GM12892 (cell line): ENCODE measurements at places on chromosomes 1 and 21.

GRCh38 chr1:23528250-23528978 lies 2.6 kb downstream of the E2F2 start:
- DNase-seq: peak; percentile 63

DNA sequence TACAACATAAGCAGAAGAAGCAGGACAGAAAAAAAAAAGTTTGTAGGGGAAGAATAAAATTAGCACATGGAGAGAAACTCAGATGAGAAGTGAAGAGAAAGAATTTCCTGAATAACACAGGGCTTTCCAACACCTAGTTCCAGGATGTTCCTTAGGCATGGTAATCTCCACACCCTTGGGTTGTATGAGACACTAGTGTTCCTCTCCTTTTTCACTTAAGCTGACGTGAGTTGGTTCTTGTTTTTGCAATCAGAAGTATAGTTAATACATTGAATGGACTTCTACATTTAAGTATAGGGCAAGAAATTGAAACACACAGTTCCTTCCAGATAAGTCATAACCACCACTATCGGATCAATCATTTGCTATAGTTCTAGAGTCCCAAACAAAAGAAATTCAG lies 51.0 kb downstream of the LPAR3 start:
- no peak for DNase-seq

- no peak for DNase-seq
These were observed 23.1 kb downstream of the HSD11B1 start for GRCh38 chr1:209727785-209728184.

DNA sequence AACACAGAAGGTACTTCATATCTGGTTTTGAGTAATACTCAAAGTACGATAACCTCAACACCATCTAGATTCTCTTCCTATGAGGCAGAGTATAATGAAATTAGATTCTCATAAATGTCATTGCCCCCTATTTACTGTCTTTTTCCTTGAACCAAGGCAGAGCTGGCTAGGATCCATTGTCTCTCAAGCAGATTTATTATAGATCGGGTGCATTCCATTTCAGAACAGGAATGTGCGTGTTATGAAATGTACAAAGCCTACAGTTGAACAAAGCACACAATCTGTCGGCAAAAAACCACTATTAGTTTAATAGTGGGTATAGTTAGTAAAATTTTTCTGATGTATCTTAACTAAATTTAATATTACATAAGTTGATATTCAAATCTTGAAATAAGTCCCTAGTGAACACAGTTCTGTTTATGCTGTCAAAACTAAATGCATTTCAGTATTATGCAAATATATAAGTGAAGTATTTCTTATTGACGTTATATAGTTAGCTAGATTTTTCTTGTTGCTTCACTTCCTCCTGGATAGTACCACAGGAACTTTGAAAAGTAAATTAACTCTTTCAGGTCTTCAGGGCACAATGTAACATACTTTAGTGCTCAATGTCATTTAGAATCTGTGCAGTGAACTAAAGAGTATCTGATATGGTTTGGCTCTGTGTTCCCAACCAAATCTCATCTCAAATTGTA lies 92.1 kb downstream of the DDAH1 start:
- DNase-seq: no peak

GRCh38 chr1:24544239-24544638 lies 11.6 kb upstream of the NCMAP start:
- DNase-seq: no peak

- DNase-seq: no peak
These were observed 66.5 kb downstream of the TSEN15 start for GRCh38 chr1:184118046-184118445.

DNA sequence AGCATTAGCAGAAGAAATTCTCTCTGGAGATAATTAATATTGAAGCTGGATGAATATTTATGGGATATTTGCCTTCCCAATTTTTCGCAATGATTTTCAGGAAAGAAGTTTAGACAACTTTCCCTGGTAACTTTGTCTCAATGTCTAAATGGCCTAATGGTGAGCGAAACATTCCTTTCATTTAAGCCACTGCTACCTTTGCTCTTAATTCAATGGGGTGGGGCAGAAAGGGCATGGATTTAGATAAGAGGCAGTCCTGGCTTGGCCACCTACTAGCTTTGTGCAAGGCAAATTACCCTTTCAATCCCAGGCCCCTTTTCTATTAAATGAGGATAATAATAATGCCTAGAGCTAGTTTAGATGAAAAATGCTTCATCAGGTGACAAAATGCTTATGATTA lies 27.1 kb upstream of the LYST start:
- no peak for DNase-seq

DNA sequence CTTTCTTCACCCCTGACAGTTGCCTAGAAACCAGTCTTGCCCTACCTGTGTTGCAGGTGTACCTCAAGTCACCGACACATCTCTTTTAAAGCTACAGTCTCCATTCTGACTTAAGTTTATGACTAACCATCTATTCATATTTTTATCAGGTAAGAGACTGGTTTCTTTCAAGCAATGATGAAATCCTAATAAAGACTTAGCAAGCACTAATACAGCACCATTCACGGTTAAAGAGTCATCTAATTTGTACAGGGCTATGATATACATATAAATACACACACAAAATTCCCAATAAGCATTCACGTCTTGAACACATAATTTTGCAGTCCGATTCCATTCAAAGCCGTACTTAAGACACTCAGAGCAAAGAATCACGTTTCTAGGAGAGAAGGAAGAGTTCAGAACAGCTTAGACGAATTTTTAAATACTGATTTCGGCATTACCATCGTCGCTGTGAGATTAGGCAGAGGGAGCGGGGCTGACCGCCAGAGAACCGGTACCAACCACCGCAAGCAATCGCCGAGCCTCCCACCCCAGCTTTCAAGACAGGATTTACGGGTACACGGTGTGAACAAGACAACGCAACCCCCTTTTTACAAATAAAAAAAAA lies 943 bp downstream of the ERRFI1 start:
- DNase-seq: no peak

DNA sequence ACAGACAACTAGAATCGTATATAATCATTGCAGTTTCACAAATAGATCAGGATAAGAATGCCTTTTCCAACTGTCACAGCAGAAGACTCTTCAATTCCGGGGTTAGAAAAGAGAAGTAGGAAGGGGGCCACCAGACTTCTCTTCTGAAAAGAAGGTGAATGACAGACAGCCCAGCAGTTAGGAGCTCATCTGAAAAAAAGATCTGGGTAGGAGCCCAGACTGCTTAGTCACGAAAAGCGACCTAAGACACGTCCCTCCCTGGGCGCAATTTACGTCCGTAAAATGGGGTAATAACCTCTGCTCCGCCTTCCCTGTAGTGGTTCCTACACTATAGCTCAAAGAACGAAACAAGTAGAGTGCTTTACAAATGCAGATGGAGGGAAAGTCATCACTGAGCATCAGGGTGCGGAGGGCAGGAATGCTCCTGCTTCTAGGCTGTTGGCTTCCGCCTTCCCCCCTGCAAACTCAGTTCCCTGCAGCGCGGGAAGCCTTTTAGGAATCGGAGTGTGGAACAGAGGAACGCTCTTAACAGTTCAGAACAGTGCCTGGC lies 582 bp downstream of the ORC1 start:
- DNase-seq: peak; percentile 41

GRCh38 chr1:31249854-31250253 lies 10.2 kb upstream of the NKAIN1 start:
- DNase-seq: no peak

DNA sequence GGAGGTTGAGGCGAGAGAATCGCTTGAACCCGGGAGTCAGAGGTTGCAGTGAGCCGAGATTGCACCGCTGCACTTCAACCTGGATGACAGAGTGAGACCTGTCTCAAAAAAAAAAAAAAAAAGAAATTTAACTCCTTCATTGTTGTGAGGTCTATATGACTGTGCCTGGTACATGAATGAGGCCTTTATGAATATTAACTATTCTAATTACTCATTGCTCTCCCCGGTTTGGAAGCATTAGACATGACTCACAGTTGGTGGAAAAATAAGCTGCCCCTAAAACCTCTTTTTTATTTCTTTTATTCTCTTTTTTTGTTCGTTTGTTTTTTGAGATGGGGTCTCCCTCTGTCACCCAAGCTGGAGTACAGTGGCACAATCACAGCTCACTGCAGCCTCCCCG lies 3.3 kb downstream of the NPPB start:
- no peak for DNase-seq

GRCh38 chr1:89821322-89822108 lies 683 bp downstream of the LRRC8D start:
- peak; percentile 65 for DNase-seq

GRCh38 chr1:247812637-247813036 lies 11.3 kb downstream of the OR14A16 start:
- DNase-seq: no peak

GRCh38 chr21:33112151-33112550 lies 42.2 kb downstream of the OLIG1 start:
- no peak for DNase-seq

DNA sequence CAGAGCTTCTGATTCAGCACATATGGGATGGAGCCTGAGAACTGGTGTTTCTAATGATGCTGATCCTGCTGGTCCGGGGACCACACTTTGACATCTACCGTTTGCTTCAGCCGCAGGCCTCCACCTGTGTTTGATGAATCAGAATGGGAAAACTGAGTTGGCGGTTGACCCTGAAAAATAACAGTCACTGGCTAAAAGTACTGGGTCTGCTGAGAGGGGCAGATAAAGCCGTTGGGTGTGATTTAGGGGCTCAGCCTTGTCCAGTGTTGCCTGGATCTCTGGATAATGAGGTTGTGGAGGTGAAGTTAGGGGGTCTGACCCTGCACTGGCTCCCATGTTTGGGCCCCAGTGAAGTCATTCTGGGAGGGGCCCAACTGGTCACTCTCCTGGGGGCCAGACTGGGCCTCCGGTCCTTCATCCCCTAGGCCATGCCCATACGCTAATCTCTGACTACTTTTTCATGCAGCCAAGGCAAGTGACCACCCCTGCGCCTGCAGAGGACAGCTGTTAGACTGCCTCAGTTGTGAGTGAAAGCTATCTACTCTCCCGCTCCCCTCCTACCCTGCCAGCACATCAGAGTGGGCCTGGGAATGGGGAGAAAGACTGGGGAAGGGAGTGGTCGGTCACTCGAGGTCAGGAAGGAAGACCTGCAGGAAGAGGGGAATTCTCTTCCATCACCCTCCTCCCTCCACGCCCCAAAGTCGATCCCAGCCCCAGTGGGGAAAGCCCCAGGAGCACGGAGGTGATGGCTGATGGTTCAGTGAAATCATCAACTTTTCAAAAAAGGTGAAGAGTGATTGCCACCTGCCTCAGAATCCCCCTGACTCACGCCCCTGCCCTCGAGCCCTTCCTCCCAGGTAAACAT lies 27.7 kb downstream of the VASH2 start:
- no peak for DNase-seq

GRCh38 chr1:23915466-23915865 lies 2.3 kb upstream of the CNR2 start:
- no peak for DNase-seq

DNA sequence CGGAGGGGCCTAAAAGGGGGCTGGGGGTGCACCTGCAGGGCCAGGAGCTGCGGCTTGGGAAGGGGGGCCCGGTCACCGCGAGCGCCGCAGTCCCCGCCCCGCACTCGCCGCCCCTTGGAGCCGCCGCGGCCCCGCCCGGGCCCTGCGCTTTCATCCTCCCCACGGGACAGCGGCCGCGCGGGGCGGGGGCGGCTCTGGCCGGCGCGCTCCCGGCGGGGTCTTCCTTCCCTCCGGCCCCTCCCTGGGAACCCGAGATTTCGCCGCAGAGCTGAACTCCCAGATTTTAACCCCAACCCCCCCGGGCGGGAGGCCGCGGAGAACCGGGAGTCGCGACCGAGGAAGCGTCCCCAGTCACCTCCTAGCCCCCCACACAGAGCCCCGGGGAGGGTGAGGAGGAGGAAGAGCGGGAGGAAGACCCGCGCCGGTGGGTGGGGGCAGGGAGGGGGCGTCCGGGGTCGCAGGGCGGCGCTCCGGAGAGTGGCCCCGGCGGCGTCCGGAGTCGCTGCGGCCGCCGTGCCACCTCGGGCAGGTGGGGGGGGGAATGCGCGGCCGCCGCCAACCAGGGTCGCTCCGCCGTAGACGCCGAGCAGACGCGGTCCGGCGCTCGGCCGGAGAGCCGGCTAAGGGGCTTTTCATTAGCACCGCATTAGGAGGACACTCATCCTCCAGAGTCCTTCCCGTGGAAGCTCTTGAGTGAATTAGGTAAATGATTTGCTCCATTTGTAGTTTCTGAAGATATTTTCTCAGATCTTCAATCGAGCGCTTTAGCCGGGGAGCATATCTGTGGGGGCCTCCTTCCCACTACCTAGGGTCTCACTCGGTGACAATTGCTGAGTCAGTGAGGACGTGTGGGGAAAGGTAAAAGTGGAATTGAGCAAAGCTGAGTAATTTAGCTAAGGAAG lies 31.6 kb upstream of the NFIA start:
- no peak for DNase-seq

DNA sequence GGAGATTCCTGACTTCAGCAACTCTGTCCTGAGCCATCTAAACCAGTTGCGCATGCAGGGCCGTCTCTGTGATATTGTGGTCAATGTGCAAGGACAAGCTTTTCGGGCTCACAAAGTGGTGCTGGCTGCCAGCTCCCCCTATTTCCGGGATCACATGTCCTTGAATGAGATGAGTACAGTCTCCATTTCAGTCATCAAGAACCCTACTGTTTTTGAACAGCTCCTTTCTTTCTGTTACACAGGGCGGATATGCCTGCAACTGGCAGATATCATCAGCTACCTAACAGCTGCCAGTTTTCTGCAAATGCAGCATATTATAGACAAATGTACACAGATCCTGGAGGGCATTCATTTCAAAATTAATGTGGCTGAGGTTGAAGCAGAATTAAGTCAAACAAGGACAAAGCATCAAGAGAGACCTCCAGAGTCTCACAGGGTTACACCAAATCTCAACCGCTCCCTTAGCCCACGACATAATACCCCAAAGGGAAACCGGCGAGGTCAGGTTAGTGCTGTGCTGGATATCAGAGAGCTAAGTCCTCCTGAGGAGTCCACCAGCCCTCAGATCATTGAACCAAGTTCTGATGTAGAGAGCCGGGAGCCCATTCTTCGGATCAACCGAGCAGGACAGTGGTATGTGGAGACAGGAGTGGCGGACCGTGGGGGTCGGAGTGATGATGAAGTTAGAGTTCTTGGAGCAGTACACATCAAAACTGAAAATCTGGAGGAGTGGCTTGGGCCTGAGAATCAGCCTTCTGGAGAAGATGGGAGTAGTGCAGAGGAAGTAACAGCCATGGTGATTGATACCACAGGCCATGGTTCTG lies 2.3 kb downstream of the ZBTB37 start:
- DNase-seq: peak; percentile 27

GRCh38 chr1:88647249-88647645 lies 36.8 kb upstream of the PKN2 start:
- DNase-seq: no peak

GRCh38 chr21:41369105-41369919 lies 7.5 kb downstream of the MX2 start:
- peak; percentile 49 for DNase-seq

DNA sequence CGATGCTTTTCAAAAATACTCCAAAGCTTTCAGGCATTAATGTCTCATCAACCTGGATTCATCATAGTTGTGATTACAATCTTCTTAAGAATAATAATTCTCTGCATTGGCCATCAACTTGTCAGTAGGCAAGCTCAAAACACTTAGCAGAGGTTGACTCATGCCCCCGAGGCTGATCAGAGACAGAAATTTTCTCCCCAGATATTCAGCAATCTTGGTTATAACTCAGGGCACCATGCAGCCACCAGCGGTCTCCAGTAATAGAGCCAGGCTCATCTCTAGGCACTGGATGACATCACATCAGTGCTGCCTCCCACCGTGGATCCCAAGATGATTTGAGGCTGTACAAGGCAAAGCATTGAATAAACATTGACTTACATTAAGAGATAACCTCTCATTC lies 14.3 kb upstream of the IFFO2 start:
- DNase-seq: no peak
